Mucosa of gallbladder (tissue), 1 donor: ENCODE measurements at places on chromosomes 12 and 14.

- no peak for DNase-seq
Observed at GRCh38 chr12:75205558-75205957, 4.1 kb downstream of the KCNC2 start.

DNA sequence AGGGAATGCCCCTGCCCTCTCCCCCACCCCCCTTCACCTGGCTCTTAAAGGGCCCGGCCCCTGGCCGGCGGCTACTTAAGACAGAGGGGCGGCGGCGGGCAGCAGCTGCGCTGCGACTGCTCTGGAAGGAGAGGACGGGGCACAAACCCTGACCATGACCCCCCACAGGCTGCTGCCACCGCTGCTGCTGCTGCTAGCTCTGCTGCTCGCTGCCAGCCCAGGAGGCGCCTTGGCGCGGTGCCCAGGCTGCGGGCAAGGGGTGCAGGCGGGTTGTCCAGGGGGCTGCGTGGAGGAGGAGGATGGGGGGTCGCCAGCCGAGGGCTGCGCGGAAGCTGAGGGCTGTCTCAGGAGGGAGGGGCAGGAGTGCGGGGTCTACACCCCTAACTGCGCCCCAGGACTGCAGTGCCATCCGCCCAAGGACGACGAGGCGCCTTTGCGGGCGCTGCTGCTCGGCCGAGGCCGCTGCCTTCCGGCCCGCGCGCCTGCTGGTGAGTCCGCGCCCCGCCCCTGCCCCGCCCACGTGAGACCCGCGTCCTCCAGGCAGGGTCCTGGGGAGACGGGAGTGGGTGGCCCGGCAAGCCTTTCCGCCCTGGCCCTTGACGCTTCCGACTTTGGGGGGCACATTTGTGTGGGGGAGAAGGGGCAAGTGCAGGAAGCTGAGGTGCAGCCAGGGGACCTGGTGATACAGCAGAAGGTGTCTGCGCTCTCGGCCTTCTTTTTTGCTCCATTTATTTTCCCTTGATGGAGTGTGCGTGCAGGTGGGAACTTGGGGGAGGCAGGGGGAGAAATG, at the start of gene IGFBP6:
Gene IGFBP6, plus strand, starts transcription at position 104 of the 790 bp plus-strand sequence. Its CDS starts 51 bp downstream, at position 155.
- DNase-seq, result no peak

DNA sequence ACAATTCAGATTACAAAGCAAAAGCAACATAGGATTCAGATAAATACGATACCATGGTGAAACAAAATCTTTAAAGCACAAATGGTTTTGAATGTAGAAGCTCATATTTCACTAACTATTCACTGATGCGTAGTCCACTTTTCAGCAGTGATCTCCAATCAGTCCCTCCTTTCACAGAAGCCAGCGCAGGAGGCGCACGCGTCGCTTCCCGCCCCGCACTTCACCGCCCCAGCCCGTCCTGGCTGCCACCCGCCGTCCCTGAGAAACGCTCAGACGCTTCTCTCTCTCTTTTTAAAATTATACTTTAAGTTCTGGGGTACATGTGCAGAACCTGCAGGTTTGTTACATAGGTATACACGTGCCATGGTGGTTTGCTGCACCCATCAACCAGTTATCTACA, 19.8 kb upstream of the CHFR start:
- DNase-seq, result no peak

GRCh38 chr12:96261557-96261956, 67.4 kb downstream of the ELK3 start:
- no peak for DNase-seq

- no peak for DNase-seq
Observed at GRCh38 chr12:14403293-14403692, 37.8 kb downstream of the ATF7IP start.

GRCh38 chr12:166425-167075, 47.4 kb downstream of the SLC6A12 start:
- DNase-seq, result no peak
